ENCODE measurements at places on chromosomes 12 and 14.

DNA sequence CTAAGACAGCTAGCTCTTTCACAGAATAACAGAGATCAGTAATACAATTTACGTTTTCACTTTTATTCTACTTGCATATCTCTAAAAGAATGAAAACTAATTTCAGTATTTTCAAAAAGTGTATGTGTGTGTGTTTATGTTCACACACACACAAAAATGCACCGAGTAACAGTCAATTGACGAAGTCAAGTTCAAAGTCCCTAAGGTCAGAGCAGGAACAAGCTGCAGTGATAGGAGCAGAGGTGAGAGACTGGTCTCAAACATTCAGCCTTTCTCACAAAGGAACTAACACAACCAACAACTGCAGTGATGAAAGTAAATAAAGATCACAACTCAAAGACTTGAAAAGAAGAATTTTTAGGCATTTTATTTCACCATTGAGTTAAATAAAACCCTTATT is 429.7 kb downstream of the C12orf50 start:
- no peak for DNase-seq

DNA sequence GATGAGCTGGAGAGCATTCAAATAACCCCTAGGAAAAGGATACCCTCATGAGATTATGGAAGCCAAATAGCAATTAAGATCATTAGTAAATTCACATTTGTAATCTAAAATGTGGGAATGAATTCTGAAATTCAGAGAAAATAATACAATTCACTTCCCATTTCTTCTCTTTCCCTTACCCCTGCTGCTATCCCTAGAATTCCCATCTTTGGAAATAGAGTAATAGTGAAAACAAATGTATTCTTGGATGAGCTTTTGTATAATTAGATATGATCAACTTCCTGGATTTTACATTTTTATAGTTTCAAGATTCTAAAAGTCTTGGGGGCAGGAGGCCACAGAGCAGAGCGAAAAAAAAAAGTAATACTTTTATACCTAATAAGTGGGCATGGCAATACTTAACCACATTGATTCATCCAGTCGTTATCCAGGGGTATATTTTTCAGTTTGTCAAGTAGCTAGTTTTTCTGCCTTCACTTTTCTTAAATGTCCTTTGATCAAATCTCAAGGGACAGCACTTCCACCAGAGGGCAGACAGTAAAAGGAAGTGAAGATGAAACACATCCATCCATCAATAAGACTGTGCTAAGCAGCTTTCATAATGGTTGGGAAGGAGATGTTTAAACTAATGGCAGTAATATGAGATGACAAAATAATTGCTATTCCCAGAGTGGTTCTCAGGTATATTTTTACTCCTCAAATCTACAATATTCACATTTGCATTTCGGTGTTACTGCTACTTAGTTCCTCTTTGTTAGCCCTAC is 401.3 kb downstream of the DIO2 start:
- DNase-seq: no peak

- DNase-seq: no peak
Measured at GRCh38 chr14:62428429-62429203, 616.6 kb downstream of the KCNH5 start.

- DNase-seq: no peak
Measured at GRCh38 chr14:35220920-35221319, 71.3 kb upstream of the PSMA6 start.

- DNase-seq: no peak
Measured at GRCh38 chr14:89625731-89626232, 208.7 kb upstream of the FOXN3 start.

- DNase-seq: peak; percentile 1
Measured at GRCh38 chr14:51328064-51328771, 88.2 kb downstream of the TMX1 start.
